Fibroblast of lung (primary cell): ENCODE measurements at places on chromosomes 5 and 9. TPM values are rescaled to one million over a fixed set of nuclear protein-coding genes. Genes with fewer than 3 reads are reported as not detected.
A peak's percentile ranks its signal among the peaks of the same experiment; 100 is the strongest.

Gene DAB2
- 328 and 538 TPM in 2 replicates for polyA plus RNA-seq

DNA sequence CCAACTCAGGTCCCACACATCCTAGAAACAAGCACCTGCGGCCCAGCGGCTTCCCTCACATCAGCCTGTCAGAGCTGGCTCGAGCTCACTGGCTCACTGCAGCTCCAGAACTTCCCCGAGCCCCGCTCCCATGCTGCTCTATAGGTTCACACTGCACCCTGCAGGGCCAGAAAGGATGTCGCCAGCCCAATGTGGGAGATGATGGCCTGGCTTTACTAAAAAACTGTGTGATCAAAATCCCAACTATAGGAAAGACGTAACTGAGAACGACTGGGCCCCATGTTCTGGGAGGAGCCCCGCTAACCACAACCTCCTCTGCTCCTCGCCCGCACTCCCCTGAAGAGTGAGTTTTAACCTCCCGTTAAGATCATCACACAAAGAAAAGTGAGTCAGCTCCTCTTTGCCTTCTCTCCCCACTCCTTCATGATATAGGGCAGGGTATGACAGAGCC lies 4.6 kb downstream of the SURF4 start:
- no peak for DNase-seq

DNA sequence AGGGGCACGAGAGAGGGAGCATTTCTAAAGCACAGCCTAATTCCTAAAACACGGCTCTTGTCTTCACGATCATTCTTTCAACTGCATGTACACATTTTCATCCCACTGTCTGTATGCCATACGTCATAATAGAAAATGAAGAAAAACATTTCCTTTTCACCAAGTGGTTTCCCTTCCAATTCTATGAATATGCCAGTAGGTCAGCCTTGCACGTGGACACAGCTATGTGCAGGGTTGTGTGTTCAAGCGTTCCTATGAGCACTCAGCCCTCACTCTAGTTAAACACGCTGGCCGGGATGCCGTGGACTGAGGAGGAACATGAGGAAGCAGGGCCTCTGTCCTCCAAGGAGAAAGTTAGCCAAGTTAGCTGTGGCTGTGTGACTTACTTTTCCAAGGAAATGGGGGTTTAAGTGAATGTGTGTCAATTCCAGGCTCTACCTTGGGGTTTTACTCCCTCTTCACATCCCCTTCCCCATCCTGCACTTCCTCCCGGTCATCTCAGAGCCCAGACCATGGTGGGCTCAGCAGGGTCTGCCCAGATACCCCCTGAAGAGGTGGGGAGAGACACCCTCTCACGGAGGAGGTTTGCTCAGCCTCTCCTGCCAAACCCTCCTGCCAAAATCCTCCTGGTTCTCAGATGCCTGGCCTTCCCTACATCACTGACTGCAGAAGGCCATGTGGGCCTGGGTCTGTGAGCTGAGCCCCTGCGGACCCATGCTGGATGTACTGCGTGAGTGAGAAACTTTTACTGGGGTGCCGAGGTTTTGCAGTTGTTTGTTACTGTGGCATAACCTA lies 230.6 kb downstream of the FSTL4 start:
- DNase-seq: no peak

Gene FTMT
- polyA plus RNA-seq: not detected in 2 replicates

- peak; percentile 86 for DNase-seq
Observed at GRCh38 chr9:21579247-21579671, 97.1 kb upstream of the IFNE start.

DNA sequence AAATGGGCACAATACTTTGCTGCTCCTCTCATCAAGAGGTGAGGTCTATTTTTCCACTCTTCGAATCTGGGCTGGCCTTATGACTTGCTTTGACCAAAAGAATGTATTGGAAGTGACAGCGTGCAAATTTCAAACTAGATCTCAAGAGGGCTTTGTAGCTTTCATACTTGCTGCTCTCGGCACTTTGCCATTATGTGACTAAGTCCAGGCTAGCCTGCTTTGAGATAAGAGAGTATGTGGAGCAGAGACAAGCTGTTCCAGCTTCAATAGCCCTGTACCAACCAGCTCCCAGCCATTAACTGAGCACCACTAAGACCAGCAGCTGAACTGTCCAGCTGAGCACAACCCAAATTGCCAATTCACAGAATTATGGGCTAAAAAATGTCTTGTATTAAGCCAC lies 124.6 kb downstream of the ACER2 start:
- DNase-seq: peak; percentile 3
